ENCODE measurements at places on chromosomes 3 and 15.

GRCh38 chr3:85837402-85837801 lies 878.6 kb downstream of the CADM2 start:
- no peak for DNase-seq

DNA sequence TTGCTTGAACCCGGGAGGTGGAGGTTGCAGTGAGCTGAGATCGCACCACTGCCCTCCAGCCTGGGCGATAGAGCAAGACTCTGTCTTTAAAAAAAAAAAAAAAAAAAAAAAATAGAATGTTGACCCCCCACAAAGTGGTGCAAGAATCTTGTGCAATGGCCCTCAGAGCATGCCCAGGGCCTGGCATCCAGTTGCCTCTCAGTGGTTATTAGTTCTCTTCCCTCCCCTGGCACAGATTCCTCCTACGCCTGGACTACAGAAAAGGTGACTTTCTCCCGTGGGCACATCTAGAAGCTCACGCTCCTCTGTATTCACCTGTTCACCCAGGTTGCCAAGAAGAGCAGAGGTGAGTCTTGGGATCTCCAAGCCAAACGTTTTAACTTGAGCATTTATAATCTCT lies 36.7 kb downstream of the ACSBG1 start:
- DNase-seq = no peak

- DNase-seq = peak; percentile 72
Measured at GRCh38 chr15:100526027-100526481, 2.7 kb downstream of the CERS3 start.

GRCh38 chr3:120071259-120071658 lies 23.0 kb downstream of the GSK3B start:
- DNase-seq = no peak

DNA sequence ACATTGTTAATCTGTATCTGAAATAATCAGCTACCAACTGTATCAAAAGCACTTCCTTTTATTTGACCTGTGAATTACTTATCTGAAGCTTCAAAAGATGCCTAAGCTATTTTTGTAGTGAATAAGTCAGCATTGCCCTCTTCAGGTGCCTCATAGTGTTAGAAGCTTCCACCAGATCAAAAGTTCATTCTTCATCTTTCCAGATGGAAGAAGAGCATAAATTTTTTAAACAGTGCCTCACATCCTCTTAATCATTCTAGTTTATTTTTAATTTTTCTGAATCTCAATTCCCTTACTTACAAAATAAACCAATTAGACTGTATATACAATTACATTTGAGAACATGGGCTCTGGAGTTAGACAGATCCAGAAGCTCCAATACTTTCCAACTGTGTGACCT lies 65.0 kb downstream of the MYO5A start:
- no peak for DNase-seq

- DNase-seq = no peak
Measured at GRCh38 chr15:90053685-90054466, 48.4 kb downstream of the IDH2 start.

DNA sequence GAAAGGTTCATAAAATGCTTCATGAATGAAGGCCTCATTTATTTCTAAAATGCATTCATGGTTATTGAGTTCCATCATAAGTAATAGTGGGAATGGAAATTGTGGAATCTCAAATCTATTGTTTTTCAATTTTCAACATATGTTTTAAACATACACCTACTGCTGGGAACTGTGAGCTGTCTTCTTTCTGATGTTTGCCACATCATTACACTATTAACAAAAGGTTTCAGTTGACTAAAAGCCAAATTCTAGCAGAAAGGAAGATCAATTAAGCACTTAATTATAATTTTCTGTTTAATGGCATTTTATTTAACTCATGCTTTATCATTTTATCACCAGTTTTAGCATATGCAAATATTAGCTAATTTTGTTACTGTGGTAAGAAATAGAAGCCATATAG lies 13.8 kb upstream of the TBC1D23 start:
- no peak for DNase-seq

DNA sequence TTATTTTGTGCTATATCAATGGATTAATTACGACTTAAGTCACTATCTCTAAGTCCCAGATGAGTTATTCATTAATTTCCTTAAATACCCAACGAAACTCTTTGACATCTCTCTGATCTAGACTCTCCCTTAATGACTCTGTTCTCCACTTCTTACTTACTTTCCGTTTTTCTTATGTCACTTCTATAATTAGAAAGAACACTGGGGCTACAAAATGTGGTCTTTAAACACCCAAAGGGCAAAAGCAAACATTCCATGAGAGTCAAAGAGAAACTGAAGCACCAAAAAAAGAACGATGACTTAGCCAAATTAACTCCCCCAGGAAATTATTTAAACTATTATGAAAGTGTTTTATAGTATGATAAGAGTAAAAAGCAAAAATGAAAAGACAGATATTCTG lies 166.4 kb upstream of the UBE2E2 start:
- DNase-seq = no peak

DNA sequence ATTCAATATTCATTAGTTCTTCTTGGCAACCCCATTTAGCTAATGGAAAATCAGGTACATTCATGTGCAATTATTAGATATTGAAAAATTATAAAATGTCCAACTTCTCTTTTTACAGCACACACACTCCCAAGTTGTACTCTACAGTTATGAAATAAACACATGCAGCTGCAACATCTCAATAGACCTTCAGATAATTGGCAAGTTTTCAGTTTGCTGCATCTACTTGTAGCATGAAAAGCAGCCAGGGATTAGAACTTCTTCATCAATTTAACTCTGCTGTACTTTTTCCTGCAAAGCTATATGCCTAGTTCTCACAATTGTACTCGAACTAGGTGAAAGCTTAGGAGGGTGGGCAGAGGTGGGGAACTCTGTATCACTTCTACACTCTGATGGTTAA lies 46.6 kb upstream of the FHIT start:
- no peak for DNase-seq

- DNase-seq = no peak
Measured at GRCh38 chr3:16309558-16309957, 44.5 kb downstream of the OXNAD1 start.

DNA sequence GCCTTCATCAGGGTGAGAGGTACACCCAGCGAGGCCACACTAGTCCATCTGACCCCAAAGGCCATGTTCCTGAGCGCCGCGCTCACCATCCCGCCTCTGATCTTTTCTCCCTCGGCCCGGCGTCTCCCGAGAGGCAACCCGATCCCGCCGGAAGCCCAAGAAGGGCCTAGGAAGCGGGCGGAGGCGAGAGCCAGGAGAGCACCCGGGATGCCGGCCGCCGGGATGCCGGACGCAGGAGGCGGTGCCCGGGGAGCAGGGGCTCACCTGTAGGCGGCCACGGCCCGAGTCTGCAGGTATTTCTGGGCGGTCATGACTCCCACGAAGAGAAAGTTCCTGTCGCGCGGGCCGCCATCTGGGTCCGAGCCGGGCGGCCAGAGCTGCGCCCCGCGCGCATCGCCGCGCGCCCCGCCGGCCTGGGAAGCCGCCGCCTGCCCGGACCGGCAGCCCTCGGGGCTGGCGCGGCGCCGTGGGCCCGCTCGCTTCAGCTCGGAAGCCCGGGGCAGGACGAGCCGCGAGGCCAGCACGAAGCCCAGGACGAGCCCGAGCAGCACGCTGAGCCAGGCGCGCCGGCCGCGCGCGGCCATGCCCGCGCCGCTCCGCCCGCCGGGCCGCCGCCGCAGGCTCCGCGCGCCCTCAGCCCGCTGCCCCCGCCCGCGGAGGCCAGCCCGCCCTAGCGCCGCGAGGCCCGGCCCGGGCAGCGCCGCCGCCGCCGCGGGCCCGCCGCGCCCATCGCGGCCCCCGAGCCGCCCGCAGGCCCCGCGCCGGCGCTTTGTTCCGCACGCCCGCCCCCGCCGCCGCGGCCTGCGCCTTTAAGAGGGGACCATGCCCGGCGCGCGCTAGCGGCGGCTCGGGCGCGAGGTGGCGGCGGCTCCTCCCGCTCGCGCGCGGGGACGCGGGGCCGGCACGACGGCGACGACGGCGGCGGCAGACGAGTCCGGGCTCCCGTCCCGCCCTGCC lies 697 bp downstream of the CHSY1 start:
- DNase-seq = peak; percentile 79

- DNase-seq = no peak
Measured at GRCh38 chr15:67446449-67446848, 74.5 kb upstream of the C15orf61 start.

GRCh38 chr3:169454823-169455222 lies 208.7 kb downstream of the MECOM start:
- no peak for DNase-seq

DNA sequence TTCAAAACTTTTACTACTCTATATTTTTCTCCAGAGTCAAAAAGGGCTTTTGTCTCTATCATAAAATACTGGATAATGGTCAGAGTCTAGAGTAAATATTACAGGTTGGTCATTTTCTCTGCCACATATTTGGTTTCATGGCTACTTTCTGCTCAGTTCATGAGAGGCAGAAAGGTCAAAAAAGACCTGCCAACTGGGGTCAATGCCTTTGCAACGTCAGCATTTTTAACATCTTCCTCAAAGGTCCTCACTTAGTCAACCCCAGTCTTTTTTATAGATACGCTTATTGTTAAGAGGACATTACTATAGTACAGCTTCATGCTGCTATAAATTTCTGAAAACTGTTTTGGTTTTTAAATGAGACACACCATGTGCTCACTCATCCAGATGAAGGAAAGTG lies 312.1 kb upstream of the ARHGEF26 start:
- no peak for DNase-seq

- DNase-seq = no peak
Measured at GRCh38 chr3:45603226-45603625, 8.7 kb downstream of the LIMD1 start.

DNA sequence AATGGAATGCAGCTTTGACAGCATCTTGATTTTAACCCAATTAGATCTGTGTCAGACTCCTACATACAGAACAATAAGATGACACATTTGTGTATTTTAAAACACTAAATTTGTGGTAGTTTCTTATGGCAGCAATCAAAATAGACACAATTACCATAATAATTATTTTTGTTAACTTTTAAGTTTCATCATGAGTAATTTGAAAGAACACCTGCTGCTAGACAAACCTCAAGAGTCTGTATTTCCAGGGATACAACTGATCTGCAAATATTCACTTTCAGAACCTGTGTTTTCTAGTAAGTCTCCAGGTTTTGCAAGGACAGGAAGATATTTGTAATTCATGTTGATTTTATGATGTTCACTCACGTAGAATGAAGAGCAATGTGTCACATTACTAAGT lies 736.8 kb downstream of the DIPK2A start:
- DNase-seq = no peak

- DNase-seq = no peak
Measured at GRCh38 chr3:45062697-45063070, 36.6 kb downstream of the CLEC3B start.

- DNase-seq = no peak
Measured at GRCh38 chr3:148333091-148333490, 364.6 kb upstream of the AGTR1 start.

GRCh38 chr15:79248183-79248582 lies 34.3 kb upstream of the ANKRD34C start:
- DNase-seq = no peak

DNA sequence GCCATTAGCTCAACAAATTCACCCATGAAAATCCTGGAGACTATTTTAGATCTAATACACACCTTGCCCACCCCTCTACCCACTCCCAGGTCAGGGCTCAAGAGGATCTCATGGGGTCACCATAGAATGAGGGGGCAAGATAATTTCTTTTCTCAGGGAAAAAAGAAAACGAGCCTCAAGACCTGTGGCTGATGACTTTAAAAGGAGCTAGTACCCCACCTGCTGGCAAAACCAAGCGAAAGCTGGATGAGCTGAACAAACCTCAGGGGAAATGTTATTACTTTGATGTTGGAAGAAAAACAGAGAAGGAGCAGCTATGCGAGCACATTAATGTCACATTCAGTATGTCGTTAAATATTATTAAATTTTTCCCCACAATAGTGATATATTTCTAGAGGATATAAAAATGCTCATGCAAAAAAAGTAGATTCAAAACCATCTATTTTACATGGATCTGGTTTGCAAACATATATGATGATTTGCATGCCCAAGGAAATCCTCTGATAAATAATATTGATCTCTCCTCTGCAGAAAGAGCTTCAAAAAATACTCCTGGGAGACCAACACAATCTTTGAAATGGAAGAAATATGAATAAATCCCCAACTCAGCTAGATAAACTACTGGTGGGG lies 37.7 kb downstream of the PLD1 start:
- DNase-seq = peak; percentile 8

- no peak for DNase-seq
Measured at GRCh38 chr3:120162400-120162799, 68.2 kb upstream of the GSK3B start.

- DNase-seq = no peak
Measured at GRCh38 chr3:160458151-160458550, 8.6 kb upstream of the TRIM59 start.

- no peak for DNase-seq
Measured at GRCh38 chr3:134777341-134777740, 17.7 kb upstream of the EPHB1 start.

GRCh38 chr3:191348098-191348497 lies 17.8 kb upstream of the UTS2B start:
- DNase-seq = no peak

- DNase-seq = no peak
Measured at GRCh38 chr3:107850681-107851080, 240.2 kb downstream of the CD47 start.

DNA sequence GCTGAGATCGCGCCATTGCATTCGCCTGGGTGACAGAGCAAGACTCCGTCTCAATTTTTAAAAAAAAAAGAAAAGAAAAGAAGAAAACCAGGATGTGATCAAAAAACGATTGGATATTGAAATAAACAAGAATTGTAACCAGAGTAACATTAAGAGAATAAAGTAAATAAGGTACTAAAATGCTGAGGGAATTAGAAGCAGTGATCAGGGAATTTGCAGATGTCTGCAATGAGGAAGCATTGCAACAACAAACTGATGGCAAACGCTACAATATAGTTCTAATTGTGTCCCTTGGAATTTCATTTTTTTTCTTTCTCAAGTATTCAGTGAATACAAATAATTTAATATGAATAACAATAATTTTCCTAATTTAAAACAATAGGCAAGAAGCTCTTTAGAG lies 1077.5 kb downstream of the TBL1XR1 start:
- no peak for DNase-seq

DNA sequence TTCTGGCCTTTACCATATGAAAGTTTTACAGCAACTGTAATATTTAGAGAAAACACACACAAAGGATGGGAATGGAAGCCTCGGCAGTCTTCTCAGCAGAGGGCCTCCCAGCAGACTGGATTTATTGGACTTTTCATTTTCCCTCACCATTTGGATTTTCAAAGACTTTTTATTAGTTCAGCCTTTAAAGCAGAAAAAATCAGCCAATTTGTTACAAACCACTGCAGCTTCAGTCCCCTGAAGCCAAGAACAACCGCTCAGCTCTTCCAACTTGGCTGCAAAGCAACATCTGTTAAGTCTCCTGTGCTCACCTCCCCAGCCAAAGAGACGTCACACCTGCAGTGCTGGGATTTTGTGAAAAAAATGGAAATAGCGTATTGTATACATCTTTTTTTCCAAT lies 120.8 kb downstream of the GMPS start:
- DNase-seq = no peak

- no peak for DNase-seq
Measured at GRCh38 chr3:52086976-52087663, 30.7 kb upstream of the DUSP7 start.

Data from cerebellum (tissue), 4 donors.